ENCODE measurements at places on chromosomes 2 and 18.
A peak's percentile ranks its signal among the peaks of the same experiment; 100 is the strongest.

- no peak for DNase-seq
Observed at GRCh38 chr18:8443505-8443904, 165.7 kb upstream of the RAB12 start.

DNA sequence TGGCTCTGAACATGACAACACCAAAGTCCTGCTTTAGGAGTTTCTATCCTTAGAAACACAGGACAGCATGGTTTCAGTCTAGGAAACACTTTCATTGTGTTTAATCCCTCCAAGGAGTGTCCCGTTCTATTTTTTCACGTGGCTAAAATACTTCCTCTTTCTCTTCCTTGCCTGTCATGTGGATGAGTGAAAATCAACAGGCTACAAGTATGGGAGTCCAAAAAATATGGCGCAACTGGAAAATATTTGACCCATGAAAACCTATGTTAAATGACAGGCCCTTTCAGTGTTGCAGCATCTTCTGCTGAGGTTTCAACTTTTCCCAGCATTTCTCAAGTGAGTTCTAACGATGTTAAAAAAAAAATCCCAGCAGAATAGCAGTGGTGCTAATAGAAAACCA is 146.3 kb downstream of the LAMA3 start:
- no peak for DNase-seq

GRCh38 chr2:15976354-15976753 is 36.0 kb downstream of the MYCN start:
- no peak for DNase-seq

DNA sequence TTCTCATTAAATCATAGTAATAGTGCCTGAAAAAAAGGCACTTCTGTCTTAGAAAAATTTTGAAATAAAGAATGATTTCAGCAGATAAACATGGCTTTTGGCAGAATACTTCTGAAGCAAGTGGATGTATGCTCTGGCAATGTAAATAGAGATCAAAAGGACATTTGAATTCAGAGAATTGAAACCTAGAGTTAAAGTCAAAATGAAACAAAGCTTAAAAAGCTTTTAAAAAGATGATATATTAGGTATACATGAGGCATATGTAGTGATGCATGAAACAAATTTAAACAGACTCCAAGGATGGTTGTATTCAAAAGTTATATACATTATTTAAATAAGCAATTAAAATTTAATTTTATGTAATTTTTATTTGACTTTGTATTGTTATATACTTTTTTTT is 1344.5 kb upstream of the TMEFF2 start:
- no peak for DNase-seq

- DNase-seq, result no peak
Observed at GRCh38 chr2:126736133-126736874, 80.3 kb downstream of the GYPC start.

GRCh38 chr2:133780099-133780996 is 212.1 kb upstream of the NCKAP5 start:
- DNase-seq, result peak; percentile 34

DNA sequence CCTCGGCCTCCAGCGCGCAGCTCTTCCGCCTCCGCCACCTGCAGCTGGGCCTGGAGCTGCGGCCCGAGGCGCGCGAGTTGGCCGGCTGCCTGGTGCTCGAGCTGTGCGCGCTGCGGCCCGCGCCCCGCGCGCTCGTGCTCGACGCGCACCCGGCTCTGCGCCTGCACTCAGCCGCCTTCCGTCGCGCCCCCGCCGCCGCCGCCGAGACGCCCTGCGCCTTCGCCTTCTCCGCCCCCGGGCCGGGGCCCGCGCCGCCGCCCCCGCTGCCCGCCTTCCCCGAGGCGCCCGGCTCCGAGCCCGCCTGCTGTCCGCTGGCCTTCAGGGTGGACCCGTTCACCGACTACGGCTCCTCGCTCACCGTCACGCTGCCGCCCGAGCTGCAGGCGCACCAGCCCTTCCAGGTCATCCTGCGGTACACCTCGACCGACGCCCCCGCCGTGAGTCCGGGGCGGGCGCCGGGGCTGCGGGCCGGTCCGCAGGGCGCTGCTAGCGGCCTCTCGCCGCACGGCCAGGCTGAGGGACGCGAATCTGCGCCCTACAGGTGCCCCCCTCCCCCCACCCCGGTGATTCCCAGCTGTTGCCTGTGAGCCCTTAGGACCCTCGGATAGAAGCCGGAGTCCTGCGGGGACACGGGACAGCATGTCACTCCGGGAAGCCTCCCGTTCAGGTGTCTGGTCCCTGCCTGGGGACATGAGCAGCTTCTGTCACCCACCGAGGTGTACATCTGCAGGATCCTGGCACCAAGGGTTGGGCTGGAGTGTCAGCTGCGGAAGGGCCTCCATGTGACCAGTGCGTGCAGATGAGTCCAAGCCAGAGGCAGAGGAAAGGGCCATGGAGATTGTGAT is 616 bp downstream of the RNPEPL1 start:
- DNase-seq, result peak; percentile 32

All from NCI-H2171 (cell line).